ENCODE measurements at places on chromosomes 12 and 14.

- DNase-seq = peak; percentile 77
These were observed 39.4 kb downstream of the SH2B3 start for GRCh38 chr12:111444925-111445725.

- no peak for DNase-seq
These were observed 73.2 kb downstream of the NUAK1 start for GRCh38 chr12:106065506-106065905.

DNA sequence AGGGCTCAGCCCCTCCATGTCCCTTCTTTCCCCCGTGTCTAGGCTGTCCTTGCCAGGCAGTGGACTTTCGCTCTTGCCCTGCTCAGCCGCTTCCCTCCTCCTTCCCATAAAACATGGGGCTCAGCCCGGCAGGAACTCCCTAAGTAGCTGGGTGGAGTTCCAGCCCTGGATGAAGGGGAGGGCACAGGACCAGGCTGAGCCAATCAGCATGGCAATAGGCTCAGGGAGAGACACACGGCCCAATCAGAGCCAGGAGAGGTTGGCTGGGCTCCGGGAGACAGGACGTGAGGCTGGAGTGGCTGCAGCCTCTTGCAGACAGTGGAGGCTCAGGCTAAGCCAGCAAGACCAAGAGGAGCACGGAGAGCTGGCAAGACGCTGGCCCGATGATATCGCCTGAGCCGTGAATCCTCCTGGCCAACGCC, 54.3 kb downstream of the GALNT9 start:
- no peak for DNase-seq

DNA sequence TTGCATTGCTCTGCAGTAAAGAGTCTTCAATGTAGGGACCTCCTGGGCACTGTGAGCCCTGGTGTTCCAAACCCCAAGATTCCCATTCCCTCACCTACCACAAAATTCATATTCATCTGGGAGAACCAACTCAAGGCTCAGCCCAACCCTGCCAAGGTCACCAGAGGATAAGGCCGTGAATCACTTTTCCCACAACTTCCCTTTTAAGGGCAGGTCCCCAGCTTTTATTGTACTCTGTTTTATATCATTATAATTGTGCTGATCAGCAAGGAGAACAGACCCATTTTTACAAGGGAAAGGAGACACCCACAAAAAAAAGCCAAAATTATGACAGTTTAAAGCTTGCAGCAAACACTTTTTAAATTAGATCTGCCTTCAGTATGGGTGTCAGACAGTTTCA, 363.0 kb upstream of the FKBP4 start:
- DNase-seq = no peak

- no peak for DNase-seq
These were observed 556 bp downstream of the PHETA1 start for GRCh38 chr12:111368291-111368787.

DNA sequence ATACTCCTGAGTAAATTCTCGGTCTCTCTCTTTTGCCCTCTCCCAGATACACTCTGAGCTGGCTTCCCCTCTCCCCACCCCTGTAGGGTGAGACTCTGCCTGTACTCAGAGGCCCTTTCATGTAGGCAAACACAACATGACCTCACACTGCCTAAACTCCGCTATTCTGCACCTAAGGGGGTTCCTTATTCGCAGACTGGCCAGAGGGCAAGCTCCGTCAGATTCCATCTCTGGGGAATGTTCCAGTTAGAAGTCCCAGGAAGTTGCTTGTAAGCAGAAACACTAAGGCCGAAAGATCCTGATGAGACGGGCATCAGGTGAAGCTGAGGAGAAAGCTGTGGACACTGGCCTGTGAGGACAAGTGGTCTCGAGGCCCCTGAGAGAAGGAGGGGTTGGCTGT, 165.9 kb downstream of the KTN1 start:
- no peak for DNase-seq

DNA sequence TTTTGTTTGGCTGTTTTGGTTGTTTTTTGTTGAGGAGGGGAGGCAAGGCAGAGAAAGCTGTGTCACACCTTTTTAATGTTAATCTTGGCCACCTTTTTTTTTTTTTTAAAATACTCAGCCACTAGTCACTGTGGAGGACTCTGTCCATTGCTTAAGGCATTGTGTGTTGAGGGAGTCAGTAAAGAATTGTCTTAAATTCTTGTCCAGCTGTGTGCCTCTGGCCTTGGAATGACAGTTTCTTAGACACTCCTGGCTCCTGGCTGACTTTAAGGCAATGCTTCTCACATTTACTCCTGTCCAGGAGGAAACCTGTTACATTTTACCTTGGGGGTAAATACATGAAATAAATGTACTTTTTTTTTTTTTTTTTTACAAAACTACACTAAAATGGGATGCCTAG, 18.1 kb upstream of the SMCO2 start:
- DNase-seq = no peak

DNA sequence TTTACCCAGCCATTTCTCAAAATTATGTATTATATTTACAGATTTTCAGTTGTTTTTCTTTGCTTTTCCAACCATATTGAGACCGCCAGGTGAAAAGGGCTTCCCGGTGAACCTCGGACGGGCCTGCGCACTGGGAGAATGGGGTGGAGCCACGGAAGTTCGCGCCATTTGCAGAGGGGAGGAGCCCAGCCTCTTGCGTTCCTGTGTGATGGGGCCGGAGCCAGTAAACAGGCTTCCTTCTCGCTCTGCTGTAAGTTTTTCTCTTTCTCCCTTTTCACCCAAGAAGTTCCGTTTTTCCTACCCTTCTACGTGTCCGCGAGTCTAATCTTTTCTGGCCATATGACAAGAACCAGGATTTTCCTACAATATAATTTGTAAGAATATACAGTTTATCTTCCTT, 1108.8 kb upstream of the SEL1L start:
- no peak for DNase-seq

- DNase-seq = no peak
These were observed 34.6 kb upstream of the NID2 start for GRCh38 chr14:52103416-52103815.

DNA sequence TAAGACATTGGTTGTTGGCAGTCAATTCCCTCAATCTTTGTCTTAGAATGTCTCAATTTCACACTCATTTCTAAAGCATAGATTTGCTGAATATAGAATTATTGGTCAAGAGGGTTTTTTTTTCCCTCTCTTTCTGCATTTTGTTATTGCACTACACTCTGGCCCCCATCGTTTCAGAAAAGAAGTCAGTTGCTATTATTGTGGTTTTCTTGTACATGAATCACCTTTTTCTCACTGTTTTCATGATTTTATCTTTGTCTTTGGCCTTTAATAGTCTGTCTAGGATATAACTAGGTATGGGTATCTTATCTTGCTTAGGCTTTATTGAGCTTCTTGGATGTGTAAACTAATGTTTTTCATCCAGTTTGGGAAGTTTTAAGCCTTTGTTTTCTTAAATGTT, 194.3 kb upstream of the DAAM1 start:
- DNase-seq = no peak

GRCh38 chr12:1828856-1829255, 8.5 kb downstream of the LRTM2 start:
- no peak for DNase-seq

DNA sequence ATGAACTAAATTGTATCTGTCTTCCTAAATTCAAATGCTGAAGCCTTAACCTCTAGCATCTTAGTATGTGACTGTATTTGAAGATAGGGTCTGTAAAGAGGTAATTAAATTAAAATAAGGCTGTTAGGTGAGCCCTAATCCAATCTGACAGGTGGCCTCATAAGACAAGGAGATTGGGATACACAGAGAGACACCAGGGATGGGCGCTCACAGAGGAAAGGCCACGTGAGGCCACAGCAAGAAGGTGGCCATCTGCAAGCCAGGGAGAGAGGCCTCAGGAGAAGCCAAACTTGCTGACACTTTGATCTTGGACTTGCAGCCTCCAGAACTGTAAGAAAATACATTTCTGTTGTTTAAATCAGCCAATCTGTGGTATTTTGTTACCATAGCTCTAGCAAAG, 110.6 kb downstream of the GTF2A1 start:
- no peak for DNase-seq

DNA sequence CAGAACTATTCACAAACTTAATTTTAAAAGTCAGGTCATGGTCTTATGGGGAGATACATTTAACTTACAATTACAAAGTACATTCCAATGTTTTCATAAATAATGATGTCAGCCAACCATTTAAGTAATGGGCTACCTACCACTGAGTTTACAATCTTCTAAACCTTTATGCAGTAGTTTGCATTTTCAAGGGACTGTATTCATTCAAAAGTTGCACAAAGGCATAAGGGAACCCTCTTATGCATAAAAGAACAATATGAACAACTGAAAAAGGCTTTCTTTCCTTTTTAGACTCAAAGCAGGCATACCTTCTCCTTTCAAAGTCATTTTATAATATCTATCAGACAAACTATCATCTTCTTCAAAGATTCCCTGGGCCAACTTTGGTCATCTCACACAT, 230.2 kb downstream of the SLC2A13 start:
- no peak for DNase-seq

- DNase-seq = peak; percentile 30
These were observed 5.5 kb downstream of the ITGA5 start for GRCh38 chr12:54413284-54414190.

- DNase-seq = no peak
These were observed 317.5 kb downstream of the BCL11B start for GRCh38 chr14:98954349-98955000.

GRCh38 chr12:58563621-58564020, 356.7 kb downstream of the LRIG3 start:
- no peak for DNase-seq

- no peak for DNase-seq
These were observed 720.9 kb upstream of the TBX3 start for GRCh38 chr12:115404761-115405470.

GRCh38 chr12:39105111-39105510, 199.7 kb upstream of the CPNE8 start:
- no peak for DNase-seq
